ENCODE measurements at places on chromosomes 11 and 22. TPM values are rescaled to one million over a fixed set of nuclear protein-coding genes. Genes with fewer than 3 reads are reported as not detected.

DNA sequence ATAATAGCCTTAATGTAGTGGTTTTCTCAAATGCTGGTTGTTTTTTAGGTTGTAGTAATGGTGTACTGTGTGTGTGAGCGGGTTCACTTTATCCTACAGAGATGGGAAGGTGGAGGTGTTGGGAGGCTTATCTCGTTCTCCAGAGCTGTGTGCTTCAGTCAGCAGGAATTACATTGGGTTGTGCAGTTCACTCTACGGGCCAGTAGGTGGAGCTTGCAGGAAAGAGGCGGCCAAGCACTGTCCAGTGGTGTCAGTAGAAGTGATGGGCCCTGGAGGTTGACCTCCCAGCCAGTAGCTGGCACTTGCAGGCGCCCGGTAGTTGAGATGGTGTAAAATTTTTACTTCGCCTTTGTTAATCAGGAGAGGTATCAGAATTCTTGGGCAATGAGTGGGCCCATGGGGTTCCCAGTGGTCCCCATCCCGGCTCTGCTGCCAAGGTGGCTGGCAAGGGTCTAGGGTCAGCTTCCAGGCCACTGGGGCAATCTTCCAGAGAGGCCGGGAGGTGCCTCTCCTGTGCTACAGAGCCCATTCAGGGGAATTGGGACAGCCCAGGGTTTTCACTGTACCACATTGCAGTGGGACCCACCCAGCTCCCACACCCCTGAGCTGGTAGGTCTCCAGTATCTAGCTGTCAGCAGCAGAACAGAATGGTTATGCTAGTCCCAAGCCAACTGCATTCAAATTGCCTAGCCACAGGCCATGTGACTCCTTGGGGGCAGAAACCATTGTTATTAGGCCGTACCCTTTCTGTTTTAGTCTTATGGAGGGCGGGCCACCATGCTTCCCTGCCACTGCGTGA is 43.9 kb downstream of the BIRC2 start:
- DNase-seq: peak; percentile 16

- peak; percentile 46 for DNase-seq
These were observed 1179.0 kb downstream of the LRRC4C start for GRCh38 chr11:40280159-40281051.

Gene HBG1
- 8,722 TPM for polyA plus RNA-seq

Gene DCHS1
- polyA plus RNA-seq: 51.2 TPM

Gene C11orf87
- polyA plus RNA-seq: 0.29 TPM

Gene P2RX3
- polyA plus RNA-seq: 4.5 TPM

DNA sequence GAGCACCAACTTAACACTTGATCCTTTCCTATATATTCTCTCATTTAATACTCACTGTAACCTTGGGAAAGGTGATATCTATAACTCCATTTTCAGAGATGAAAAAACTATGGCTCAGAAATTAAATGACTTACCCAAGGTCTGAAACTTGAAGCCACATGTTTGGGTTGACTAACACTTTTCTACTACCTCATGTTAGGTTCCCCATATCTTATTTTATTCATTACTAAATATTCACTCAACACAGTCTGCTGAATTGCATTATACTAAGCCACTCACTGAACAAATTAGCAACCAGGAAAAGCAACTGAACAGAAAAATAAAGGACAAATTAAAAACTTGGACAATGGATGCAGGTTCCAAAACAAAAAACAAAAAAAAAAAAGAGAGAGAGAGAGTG is 59.9 kb downstream of the FAM168A start:
- no peak for DNase-seq

Gene FAM83F
- 0.11 TPM for polyA plus RNA-seq

DNA sequence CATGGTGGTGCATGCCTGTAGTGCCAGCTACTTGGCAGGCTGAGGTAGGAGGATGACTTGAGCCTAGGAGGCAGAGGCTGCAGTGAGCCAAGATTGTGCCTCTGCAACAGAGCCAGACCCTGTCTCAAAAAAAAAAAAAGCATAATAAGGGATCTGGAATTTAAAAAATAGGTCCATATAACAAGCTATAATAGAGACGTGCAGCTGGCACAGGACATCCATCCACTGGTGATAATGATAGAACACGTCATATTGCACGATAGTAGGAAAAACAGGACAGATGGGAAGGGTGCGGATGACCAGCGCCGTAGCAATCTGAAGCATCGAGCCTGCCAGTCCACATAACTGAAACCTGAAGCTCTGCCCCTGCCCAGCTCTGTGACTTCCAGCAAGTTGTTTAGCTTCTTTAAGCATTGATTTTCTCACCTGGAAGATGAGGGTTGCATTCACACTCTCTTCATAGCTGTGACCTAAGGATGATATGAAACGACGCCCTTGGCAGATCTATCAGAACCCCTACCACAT is 60.3 kb upstream of the PRODH start:
- DNase-seq: no peak

Gene SPI1
- polyA plus RNA-seq: 4.4 TPM

Gene TAF1D
- polyA plus RNA-seq: 79.0 TPM

DNA sequence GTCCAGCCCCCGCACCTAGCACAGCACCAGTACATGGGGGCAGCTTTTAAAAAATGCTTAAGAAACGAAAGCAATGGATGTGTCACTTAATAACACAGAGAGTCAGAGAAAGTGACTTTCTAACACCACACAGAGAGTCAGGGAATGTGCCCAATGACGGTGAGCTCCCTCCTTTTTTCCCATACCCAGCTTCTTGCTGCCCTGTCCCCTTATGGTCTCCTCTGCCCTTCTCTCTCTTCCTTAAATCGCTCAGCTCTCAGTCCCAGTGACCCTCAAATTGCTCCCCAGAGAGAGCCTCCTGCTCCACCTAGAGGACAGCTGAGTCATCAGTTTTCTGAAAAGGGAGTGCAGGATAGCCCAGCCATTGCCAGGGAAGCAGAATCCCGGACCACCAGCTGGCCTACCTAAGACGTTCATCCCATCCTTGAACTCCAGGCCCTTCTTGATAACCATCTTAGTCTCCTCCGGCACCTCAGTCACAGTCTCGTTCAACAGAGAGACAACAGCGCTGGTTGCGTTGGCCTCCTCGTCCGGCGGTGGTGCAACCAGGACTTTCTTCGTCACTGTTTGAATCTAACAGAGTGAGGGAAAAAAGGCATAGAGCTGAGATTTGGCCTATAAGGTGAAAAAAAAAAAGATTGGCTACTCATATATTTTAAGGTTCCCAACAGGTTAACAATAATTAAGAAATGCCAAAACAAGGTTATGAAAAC is 113.5 kb downstream of the SLC1A2 start:
- no peak for DNase-seq

Gene TMEM45B
- polyA plus RNA-seq: 1.2 TPM

GRCh38 chr11:69010964-69011623 is 2.0 kb downstream of the MRGPRF start:
- DNase-seq: peak; percentile 77

DNA sequence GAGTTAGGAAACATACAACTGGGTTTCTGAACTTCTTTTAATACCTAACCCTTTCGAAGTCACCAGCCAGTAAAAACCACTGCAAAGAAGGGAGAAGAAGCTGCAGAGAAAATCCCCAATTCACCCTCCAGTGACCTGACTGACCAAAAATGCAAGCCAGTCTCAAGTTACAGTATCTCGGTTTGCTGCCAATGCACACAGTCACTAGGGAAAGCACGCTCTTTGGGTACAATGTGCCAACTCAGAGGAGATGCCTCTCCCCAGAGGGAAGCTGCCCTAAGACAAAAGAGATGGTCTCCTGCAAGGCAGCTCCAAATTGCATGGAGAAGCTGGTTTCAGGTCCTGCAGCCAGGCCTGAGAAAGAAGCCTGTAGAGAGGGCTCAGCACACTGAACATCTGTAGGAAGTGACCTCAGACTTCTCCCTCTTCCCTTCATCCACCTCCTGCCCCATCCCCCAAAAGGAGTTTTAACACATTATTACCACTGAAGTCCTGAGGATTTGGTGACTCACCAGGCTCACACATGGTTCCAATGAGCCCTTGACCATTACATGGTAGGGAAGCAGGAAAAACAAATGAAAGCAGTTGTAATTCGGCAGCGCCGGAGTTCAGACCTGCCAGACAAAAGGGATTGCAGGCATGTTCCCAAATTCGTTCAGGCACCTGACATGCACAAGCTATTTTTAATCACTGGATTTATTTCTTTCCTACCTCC is 90.1 kb downstream of the ETS1 start:
- DNase-seq: peak; percentile 91

Gene ZPR1
- 42.6 TPM for polyA plus RNA-seq

DNA sequence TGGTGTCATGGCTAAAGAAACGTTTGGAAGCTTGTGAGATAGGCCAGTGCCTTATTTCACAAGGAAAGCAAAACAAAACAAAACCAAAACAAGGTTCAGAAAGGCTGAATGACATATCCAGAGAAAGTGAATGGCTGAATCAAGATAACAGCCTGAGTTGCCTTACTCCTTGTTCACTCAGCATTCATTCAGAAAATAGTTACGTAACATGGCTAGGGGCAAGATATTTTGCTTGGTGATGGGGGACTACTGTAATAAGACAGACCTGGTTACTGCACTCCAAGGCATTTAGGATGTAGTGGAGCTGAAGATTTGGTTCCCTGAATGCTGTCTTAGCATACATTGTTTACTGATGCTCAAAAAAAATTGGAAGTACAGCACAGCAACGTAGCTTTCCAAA is 47.7 kb downstream of the C11orf91 start:
- DNase-seq: no peak

Gene CLTCL1
- 21.4 TPM for polyA plus RNA-seq

GRCh38 chr11:28366549-28367346 is 258.6 kb downstream of the METTL15 start:
- no peak for DNase-seq

Gene GGTLC2
- not detected for polyA plus RNA-seq

- DNase-seq: no peak
These were observed 2.9 kb downstream of the TCIRG1 start for GRCh38 chr11:68041617-68042218.

DNA sequence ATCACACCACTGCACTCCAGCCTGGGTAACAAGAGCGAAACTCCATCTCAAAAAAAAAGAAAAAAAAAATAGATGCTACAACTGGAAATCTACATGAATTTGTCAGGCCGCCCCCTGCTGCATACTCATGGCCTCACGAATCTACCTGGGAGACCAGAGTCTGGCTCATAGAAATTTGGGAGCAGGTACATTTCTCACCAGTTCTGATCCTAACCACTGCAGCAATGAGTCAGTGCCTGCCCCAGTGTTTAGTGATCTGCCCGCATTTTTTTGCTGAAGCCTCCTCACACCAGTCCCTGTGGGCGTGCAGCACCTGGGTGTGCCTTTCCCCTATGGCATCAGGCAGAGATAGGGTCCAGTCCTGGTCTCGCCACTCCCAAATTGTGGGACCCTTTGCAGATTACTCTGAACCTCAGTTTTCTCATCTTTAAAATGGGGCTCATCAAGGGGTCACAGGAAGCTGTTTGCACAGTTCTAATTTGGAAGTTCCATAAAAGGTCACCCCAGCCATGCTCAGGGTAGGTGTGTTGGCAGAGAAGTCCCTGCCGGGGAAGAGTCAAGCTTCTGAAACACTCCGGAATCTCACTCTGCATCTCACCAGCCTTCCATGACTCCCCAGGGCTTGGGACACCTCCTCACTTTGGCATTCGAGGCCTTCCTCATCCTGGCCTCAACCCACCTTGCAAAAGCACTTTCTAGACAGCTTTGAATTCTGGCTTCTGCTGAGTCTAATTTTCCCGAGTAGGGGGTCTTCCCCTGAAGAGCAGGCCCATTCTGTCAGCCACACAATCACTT is 39.3 kb upstream of the LINC01488 start:
- DNase-seq: no peak

Gene CCDC116
- polyA plus RNA-seq: 0.94 TPM

- no peak for DNase-seq
These were observed 106.1 kb upstream of the PLET1 start for GRCh38 chr11:112366777-112367176.

All from muscle of arm (tissue), 14 donors.